Activated CD4-positive, alpha-beta T cell treated with anti-CD3 and anti-CD28 coated beads, Interleukin-2, amount 50 U/mL, for 24 hours (primary cell): ENCODE measurements at places on chromosomes 2 and 18.
A peak's percentile ranks its signal among the peaks of the same experiment; 100 is the strongest.

DNA sequence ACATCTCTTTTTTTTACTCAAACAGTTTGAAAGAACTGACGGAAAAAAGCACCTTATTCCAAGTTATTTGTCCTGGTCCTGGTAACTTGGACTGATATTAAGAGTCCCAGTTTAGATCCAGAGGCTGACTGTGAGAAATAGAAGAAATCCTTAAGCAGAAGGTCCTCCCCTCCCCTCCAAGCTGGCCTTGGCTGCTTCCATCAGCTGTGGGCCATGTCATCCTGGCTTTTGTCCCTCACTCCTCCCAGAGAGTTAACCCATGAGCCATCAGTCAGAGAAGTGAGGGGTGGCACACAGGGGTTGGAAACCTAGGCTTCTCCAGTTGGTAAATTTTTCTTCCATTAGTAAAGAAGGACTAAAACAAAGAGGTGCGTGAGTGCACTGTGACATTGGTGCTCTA lies 9.7 kb upstream of the NAPG start:
- no peak for DNase-seq

- DNase-seq: no peak
Observed at GRCh38 chr2:200794143-200794542, 17.6 kb upstream of the BZW1 start.

GRCh38 chr18:52353589-52353988 lies 13.6 kb downstream of the DCC start:
- no peak for DNase-seq

DNA sequence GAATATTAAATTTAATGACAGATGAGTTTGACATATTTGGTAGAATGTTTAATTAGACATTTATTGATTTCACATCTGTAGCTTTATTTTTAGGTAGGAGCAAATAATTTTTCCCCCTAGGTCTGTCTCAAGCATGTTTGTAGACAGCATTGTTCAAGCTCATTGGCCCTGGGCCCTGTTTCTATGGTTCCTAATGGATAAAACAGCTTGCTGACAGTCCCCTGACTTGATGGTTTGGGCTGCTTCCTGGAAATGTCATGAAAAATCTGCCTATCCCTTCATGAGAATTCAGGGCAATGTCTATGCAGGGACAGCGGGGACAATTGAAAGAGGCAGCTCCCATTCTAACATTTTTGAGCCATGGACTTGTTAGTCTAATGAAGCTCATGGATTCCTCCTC lies 14.6 kb upstream of the MEP1B start:
- DNase-seq: no peak

DNA sequence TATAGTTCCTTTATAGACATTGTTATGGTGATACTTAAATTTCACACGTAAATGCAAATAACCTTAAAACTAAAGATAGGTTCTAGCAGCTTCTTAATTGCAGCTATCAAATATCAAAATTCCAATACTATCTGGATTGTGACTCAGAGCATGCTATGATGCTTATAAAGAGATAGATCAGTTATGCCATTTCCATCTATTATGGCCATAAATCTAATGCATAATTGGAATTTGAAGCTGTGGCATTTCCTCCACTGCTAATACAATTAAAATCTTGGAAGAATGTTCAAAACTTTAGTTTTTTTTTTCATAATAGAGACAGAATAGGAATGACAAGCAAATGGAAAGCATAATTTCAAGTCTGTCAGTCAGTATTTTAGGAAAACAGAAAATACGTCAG lies 220.8 kb upstream of the GALNT5 start:
- DNase-seq: no peak

DNA sequence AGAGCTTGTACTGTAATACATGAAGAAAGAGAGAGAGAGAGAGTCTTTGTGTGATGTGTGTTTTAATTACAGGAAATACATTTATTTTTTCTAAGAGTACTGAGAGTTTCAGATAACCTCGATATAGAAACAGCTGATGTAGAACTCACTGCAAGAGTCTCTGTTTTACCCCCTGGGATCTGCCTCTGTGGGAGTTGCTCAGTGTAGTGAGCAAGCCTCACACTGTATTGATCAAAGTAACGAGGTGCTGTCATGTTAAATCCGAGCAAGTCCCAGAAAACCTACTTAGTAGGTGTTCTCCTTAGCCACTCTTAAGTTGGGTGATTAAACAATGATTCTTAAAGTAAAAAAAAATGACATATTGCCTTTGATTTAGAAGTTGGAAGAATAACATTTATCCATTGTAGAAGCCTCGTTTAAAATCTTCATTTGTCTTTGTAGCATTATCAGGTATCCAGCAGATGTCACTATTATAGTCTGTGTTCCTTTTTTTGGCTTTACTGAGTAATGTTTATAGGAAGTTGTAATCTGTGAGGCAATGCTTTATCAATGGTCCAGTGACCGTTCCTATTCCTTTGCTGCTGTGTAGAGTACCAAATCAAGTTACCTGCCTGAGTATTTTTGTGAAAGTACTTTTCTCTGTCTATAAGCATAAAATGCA lies 219.0 kb downstream of the MYO3B start:
- DNase-seq: no peak

DNA sequence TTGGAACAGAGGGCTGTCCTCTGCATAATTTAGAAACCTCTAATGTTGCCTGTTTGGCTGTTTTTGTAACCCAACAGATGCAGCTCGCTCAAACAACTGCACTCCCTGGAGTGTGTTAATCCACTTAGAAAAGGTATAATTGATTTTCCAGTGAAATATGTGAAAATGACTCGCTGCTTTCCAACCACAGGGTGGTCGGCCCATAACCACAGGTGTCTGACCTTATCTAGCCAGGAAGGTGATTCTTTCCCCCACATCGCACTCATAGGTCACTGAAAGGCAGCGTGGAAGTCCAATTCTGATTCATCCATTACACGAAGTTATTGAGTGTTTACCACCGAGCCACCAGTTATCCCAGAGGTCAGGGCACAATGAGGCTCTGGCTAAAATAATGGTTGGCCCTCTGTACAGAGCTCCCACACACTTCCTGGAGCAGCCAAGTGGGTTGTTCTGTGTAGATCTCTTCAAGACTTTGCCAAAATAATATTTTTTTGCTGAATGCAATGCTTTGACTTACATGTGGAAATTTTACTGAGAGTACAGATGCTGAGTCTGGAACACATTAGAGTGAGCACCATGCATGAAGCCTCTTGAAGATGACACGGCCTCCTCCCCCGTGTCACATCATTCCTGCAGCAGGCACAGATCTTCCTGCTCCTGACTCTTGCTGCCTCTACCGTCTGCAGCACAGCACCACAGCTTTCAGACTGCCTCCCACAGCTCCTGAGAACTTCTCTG lies 396.2 kb downstream of the ZNF516 start:
- DNase-seq: no peak

DNA sequence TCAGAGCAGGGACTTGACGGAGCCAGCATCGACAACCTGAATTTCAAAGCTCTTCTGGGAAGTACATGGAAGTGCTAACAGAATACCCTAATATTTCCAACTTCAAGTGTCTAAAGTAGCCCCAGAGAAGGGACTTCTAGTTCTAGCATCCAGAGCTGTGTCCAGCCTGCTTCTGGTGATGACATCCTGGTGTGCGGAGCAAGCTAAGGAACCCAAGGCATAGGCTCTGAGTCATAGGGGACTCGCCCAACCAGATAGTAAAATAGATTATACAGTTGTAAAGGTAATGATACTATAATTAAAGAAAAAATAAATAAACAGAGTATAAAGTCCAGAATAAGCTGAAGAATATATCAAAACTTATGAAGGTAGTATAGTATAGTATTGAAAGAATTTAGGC lies 108.1 kb upstream of the SERPINE2 start:
- no peak for DNase-seq

DNA sequence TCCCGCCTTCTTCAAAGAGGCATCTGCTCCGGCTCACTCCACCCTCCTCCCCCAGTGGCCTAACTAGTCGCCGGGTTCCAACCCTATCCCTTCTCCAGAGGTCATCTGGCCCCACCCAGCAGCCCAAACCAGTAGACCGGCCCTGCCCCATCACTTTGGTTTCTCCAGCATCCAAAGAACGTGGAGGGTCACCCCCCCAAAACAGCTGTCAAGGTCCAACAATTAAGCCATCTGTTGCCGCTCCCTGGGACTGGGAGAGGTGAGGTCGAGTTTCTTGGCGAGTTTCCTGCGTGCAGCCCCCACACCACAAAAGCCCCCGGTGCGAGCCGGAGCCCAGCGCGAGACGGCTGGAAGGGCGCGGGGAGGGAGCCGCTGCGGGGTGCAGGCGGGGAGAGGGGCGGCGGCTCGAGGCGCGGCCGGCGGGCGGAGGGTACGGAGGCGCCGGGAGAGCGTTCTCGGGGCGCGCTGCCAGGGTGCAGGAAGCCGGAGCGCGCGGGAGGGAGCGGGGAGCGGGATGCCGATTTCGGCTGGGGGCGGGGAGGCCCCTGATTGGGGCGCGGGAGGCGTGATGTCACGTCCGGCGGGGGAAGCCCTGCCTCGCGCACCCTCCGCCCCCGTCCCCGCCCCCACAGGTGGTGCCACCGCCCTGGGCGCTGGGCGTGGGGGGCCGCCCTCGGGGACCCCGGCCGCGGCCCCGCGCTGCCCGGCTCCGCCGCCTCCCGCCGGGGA lies 571 bp upstream of the GPC1 start:
- DNase-seq: peak; percentile 79

- no peak for DNase-seq
Observed at GRCh38 chr2:32758232-32758631, 130.4 kb downstream of the TTC27 start.

DNA sequence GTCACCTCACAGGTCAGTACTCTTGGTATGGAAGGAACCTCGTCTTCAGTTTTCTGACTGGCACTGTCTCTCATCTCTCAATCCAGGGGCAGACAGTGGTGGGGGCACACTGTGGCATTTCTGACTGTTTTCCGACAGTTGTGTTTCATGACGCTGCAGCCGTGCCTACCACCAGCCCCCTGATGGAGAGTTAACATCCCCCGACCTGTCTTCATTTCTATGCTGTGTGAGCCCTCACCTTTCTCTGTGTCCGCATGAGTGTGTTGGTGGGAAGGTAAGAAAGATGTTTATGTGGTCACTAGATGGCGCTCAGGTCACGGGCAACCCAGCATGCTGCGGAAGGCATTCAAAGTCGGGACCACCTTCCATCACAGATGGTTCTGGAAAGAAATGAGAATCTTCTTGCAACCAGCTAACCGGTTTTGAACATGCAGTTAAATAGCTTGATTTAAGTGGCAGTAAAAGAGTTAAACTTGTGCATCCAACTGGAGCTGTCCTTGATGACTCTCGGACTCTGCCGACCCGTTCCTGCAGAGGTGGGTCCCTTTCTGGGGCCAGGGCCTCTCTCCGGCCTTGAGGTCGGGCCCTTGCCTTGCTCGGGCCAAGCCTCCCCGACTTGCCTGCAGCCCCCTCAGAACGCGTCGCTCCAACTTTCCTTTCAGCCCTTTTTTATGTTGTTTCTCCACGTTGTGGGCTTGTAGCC lies 92.4 kb downstream of the DYSF start:
- peak; percentile 40 for DNase-seq

- no peak for DNase-seq
Observed at GRCh38 chr2:118929059-118929458, 12.9 kb upstream of the MARCO start.

GRCh38 chr2:193518041-193518817 lies 1323.5 kb upstream of the TMEFF2 start:
- DNase-seq: no peak

DNA sequence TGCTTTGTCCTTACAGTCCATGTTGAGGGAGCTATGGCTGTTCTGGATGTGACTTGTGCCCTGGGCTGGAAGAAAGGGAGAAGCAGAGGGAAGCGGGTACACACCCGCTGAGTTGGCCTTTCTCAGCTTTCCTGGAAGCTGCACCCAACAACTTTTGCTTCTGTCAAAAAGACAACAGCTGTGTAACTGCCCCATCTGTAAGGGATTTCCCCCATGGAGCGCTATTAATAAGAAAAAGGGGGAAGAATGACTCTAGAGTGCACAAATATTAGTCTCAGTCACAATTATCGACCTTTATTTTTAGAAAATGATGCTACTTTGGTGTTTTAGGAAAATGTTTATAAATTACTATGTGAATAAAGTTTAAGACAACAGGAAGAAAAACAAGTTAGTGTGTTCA lies 368.3 kb downstream of the RAD51AP2 start:
- no peak for DNase-seq

- DNase-seq: no peak
Observed at GRCh38 chr2:236840215-236840614, 245.5 kb upstream of the COPS8 start.

GRCh38 chr18:44781886-44782285 lies 101.2 kb downstream of the SETBP1 start:
- no peak for DNase-seq

DNA sequence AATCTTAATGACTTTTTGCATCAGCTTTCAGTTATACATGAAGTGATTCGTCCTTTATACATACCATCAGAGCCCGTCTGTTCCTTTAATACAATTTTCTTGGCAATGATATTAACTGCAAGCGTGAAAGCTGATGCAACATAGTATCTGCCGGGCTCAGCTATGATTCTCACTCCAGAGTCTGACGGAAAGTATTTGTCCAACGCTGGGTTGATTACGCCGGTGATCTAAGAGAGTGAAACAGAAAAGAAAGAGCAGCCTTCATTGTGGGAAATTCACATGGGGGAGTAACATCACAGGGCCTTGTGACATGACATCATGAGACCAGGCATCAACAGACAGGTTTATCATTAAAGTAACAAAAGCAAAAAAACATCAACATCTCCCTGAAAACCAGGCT lies 6.2 kb downstream of the ODC1 start:
- DNase-seq: no peak

DNA sequence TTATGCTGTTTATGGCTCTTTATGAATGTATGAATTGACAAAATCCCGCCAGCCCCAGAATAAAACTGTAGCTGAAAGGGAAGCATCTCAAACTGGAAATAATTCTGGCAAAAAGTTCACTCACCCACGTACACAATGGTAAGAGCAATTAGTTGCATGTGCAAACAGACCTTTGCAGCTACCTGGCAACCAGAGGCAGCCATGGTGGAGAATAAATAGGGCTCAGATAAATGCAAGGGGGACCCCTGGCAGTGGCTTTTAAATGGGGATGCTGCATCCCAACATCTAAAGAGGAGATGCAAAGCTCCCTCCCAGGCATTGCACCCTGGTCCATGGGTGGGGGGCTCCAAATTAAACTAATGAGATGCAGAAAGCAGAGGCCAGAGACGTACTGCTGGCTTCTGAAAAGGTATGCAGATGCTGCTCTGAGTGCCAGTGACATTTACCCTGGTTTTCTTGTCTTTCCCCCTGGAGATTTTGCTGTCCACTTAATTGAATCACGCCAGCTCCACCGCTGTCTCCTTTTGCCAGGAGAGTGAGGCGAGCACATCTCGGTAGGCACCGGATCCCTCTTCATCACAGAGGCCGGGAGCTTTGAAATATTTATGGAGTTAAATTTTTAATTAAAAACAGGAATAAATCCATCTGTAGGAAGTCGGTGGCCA lies 126.6 kb upstream of the NRP2 start:
- DNase-seq: no peak

DNA sequence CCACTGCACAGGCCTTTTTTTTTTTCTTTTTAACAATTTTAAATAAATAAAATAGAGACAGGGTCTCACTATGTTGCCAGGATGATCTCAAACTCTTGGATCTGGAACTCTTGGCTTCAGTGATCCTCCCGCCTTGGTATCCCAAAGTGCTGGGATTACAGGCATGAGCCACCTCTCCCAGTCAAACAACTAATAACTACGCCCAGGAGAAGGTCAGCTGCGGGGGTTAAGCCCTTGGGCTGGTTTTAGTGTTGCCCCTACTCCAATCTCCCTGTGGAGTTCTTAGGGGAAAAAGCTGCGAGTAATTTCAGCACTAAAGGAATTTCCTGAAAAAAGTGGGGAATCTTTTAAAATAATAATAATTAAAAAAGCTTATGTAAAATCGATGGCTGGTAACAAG lies 96.4 kb upstream of the XPO1 start:
- no peak for DNase-seq
